ENCODE measurements at places on chromosomes 4 and X.

- no peak for DNase-seq
These were observed 32.0 kb downstream of the ZNF185 start for GRCh38 chrX:152929898-152930297.

GRCh38 chr4:101277671-101278070 is 69.7 kb downstream of the PPP3CA start:
- DNase-seq = no peak

DNA sequence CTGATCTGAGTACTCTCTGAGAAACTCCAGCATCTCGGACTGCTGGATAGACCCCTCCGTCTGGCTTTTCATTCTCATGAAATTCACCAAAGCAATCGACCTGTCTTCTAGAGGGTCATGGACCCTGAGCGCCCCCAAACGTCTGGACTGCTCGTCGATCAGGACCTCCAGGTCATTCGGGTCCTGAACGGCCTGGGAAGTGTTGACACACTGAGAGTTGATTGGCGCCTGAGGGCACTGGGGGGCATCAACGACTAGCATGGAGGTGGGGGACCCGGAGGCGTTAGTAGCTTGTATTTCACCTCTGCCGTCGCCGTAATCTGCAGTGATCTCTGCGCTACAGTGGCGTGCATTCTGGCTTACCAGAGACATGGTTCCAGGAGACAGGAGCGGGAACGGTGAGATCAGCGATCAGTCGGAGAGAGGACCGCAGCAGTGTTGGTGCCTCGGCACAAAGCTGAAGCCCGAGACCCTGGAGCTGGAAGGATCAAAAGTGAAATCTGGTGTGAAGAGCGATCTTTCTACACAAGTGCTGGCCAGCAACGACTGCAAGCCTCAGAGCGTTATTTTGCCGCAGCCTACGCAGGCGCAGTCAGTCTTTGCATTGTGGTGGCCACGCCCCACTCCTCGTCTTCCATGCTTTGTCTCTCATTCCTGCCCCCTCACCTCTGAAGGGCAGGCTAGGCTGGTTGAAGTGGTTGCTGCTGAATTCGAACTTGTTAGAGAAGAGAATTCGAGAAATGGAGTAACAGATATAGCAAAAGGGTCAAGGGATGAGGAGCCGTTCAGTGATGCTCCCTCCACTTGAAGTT is at the start of gene MAGEE2:
Gene MAGEE2 (minus strand): TSS at position 575 of the 812 bp plus-strand sequence. CDS start 203 bp downstream, at position 372.
- no peak for DNase-seq

- DNase-seq = no peak
These were observed 4.0 kb downstream of the TRPC5 start for GRCh38 chrX:112078606-112079005.

DNA sequence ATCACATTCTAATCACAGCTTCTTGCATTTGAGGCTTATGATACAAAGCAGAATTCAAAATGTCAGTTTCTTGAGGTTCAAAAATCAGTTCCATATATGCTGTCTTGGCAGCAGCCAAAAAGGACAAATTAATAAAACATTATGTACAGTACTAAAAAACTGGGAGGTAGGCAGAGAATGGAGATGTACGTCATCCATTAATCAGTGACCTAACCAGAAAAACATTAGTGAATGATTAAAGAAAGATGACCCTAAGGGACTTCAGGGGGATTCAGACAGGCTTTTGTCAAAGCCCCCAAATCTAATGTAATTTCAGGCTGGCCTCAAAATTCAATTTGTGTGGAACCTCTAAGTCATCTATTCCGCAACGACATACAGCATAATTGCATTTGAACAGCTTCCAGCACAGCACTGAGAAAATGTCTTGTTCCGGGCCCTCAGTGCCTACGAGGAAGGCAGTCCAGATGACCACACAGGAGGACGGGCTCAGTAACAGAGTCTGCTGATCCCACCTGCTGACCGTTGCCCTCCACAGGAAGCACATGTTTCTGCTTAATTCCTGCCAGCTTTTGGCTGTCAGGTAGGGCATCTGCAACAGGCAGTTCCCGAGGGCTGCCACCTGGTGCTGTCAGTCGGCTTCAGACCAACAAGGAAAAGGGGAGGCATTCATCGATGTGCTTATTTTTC is 83.8 kb upstream of the HHIP start:
- DNase-seq = no peak

DNA sequence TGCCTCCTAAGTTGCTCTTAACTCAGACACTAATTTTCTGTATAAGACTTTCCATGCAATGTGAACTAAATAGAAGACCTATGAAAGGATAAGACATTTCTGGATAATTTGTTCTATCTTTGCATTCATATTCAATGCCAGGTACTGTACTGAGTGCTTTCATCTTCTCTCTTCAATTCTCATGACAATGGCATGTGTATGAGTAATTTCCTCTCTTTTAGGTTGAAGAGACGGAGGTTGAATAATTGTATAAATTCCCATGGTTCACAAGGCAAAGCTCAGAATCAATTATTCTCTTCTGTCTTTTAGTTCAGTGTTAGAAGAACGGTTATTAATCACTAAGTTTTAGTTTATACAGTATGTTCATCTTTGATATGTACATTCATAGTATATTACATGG is 29.3 kb upstream of the CFAP299 start:
- no peak for DNase-seq

GRCh38 chr4:67880866-67881610 is 2.8 kb downstream of the TMPRSS11D start:
- no peak for DNase-seq

DNA sequence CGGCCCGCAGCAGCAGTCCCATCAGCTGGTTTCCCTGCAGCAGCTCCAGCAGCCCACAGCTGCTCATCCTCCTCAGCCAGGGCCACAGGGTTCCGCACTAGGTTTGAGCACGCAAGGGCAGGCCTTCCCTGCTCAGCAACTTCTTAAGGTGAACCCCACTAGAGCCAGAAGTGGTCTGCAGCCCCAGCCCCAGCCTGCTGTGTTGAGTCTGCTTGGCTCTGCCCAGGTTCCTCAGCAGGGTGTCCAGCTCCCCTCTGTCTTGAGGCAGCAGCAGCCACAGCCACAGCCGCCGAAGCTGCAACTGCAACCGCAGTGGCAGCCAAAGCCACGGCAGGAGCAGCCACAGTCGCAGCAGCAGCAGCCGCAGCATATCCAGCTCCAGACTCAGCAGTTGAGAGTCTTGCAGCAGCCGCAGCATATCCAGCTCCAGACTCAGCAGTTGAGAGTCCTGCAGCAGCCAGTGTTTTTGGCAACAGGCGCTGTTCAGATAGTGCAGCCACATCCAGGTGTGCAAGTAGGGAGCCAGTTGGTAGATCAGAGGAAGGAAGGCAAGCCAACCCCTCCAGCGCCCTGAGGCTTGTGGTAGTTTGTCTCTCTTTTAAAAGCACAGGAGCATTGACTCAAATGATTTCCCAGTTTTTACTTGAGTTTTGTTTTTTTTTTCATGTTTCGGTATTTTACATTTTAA is 4.6 kb downstream of the SUPT20HL1 start:
- no peak for DNase-seq

GRCh38 chr4:143512978-143513313 is 556 bp upstream of the SMARCA5 start:
- no peak for DNase-seq

GRCh38 chr4:52202931-52203330 is 151.8 kb downstream of the SPATA18 start:
- DNase-seq = no peak
